ENCODE measurements at places on chromosomes 12 and 14.

GRCh38 chr12:110575326-110575725 is 7.8 kb downstream of the PPTC7 start:
- DNase-seq, result no peak

DNA sequence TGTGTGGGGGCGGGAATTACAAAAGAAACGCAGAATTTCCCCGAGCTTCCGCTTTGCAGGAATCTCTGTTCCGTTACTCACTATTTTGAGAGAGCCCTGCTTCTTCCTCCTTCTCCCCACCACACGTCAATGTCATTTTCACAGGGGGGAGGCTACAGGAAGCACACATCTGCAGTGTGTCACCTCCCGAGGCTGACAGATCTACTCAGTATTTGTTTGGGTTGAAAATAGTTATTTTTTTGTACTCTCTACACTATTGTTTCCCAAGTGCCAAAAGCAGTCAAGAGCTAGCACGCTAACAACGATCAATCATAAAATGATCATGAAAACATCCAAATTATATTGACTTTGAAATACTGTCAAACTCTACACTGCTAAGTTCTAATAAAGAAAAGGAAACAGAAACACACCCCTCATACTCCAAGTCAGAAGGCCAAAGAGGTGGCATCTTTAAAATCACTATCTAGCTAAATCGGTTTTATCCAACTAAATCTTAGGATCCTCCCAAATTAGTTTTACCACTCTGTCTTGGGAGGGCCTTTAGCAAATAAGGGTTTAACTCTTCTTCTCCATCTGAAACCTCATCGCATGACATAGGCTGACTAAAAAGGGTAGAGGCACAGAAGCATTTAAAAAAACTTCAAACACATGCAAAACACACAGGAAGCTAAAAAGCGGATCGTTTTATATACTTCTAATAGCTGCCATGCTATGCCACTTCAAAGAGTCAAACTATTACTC is 51.8 kb downstream of the FOXN3 start:
- DNase-seq, result no peak

GRCh38 chr12:3534511-3534910 is 43.5 kb downstream of the PRMT8 start:
- no peak for DNase-seq

DNA sequence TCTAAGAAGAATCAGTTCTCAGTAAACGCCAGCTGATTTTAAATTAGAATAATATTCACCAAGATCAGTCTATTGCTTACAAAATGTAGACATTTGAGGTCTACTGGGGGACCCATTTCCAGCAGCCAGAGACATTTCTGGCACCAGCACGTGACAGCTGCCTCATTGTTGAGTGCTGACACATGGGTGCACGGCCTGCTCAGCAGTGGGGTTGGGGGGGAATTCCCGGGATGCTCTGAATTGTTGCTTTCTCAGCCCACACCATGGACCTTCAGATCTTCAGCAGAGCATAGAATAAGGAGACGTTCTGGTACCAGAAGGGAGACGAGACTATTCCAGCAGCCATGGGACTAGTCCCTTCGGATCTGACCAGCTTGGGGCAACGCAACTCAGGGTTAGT is 18.3 kb downstream of the PLEKHG7 start:
- DNase-seq, result no peak

DNA sequence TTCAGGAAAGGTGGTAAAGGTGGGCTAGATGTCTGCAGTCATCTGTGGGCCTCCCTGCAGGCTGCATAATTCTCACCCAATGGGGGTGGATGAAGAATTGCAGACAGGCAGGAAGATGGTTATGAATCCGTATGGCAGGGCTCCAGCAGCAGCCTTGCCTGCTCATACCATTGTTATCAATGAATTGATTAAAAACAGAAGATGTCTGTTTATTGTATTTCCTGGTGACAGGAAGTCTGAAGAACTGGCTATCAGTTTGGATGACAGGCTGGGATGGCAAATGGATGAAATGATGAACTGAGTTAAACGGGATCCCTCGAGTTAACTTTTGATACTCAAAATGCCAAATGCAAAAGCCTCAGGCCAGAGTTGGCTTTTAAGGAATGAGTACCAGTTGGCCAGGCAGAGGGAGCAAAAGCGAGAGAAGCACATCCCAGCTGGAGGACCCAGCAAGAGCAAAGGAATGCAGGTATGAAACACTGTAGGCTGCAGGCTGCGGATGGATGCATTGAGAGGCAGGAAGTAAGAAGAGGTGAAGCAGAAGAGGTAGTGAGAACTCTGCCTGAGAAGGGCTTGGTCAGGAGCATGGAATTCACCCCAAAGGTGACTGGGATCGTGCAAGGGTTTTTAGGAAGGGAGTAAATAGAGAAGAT is 550.0 kb upstream of the TBX3 start:
- no peak for DNase-seq

DNA sequence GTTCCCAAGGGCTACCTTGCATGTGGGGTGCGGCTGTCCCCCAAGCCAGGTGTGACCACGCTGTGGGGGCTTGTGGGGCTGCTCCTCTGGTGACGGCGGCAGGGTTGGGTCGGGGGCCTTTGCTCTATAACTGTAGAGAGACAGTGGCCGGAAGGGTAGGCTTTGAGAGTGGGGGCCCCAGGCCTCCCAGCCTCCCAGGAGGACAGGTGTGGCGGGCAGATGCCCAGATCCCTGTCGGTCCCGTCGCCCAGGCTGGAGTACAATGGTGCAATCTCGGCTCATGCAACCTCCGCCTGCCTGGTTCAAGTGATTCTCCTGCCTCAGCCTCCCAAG is 2.7 kb upstream of the GPR132 start:
- no peak for DNase-seq

GRCh38 chr14:85811340-85811739 is 281.4 kb downstream of the FLRT2 start:
- no peak for DNase-seq

DNA sequence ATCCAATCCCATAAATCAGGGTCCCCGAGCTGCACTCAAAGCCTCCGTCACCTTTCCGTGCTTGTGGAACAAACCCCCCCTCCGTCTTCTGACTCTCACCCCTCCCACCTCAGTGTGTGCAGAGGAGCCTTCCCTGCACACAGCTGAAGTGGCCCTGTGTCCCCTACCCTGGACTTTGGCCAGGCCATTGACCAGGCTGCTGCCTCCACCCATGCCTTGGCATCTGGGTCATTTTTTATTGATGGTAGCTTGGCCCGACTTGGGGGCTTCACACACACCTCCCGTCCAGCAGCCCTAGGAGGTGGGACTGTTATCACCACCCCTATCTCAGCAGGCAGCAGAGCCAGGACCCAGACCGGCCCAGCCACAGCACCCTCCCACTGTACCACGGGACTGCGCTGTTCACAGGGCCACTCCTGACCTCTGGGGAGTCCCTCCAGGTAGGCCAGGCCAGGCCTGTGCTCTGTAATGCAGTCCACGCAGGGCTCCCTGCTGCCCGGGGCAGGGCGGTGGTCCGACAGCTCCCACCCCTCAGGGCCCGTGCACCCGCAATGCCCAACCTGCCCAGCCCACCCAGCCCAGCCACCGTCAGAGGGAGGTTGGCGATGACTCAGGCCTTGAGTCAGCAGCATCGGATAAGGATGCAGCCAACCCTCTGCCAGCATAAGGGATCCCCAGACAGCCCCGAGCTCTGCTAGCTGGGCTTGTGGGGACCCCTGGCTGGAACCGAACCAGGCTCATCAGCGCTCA is 9.2 kb upstream of the INF2 start:
- DNase-seq, result no peak

- no peak for DNase-seq
Measured at GRCh38 chr12:87444039-87444438, 585.2 kb downstream of the C12orf50 start.

DNA sequence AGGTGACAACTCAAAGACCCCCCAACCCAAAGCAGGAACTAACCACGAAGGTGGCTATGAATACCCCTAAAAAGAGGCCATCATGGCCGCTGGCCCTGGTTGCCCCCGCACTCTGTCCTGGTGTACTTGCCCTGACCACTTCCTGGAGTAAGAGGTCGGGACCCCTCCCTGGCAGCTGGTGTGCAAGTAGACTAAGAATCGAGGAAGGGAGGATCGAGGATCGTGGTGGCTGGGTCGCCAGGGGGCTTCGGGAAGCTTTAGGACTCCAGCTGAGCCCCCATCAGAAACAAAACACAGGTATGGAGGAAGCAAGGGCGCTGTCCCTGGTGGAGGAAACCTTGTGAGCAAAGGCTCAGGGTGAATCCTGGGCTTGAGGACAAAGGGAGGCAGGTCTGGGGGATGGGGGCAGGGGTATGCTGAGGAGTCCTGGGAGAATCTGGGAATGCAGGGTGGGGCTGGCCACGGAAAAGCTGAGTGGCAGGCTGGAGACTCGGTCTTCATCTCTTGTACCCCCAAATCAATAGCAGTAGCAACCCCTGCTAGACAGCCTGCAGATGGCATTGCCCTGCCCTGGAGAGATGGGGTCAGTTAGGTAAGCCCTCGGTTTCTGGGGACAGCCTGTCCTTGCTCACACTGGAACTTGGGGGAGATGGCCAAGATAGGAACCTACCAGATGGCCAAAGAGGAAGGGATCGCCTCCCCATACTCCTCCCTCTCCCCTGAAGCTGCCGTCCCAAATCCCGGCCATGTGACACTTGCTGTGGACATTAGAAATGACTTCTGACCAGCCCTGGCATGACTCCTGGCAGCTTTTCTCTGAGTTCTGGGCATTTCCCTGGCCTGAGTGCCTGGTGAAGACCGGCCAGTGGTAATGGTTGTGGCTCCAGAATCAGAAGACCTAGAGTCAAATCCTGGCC is 45.3 kb upstream of the ESRRB start:
- no peak for DNase-seq

DNA sequence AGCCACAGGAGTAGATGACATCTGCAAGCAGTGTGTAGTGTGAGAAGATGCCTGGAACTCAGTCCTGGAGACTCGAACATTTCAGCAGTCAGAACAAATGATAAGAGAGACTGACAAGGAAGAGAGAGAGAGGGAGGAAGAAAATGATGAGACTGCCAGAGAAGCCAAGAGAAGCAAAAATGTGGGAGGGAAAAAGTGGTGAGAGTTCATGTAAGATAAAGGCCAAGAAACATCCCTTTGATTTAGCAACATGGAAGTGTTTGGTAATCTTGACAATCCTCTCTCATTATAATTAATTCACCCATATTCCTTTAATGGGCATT is 42.6 kb downstream of the LIMA1 start:
- DNase-seq, result no peak

DNA sequence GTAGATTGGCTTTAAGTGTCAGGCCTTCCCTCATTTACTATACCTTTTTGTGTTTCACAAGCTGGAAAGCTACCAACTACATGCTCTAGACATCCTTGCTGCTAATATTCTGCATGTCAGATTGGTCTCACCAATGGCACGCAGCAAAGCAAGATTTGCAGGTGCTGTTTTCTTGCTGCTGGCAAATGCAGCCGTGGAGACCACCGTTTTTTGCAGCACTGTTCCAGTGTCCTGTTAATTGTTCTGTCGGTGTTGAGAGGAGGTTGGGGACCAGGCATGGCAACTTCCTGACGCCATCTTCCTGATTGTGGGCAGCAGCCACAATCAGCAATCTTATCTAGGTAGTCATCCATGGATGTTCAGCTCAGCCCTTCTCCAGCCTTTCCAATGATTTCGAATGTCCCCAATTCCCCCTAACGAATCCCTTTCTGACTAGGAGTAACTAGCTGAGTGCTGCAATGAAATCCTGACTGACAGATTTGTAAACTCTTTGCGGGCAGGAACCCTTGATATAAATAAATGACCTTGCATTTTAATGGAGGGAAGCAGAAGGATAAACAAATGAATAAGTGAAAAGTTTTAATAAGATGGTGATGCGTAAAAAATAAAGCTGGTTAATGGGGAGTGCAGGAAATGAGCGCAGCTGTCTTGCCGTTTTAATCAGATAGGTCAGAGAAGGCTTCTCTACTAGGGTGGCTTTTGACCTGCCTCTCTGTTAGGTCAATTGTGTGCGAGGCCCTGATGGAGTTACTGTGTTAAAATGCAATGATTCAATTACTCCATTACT is 574 bp upstream of the CRADD start:
- DNase-seq, result no peak

- no peak for DNase-seq
Measured at GRCh38 chr14:95190857-95191256, 33.5 kb upstream of the DICER1 start.

DNA sequence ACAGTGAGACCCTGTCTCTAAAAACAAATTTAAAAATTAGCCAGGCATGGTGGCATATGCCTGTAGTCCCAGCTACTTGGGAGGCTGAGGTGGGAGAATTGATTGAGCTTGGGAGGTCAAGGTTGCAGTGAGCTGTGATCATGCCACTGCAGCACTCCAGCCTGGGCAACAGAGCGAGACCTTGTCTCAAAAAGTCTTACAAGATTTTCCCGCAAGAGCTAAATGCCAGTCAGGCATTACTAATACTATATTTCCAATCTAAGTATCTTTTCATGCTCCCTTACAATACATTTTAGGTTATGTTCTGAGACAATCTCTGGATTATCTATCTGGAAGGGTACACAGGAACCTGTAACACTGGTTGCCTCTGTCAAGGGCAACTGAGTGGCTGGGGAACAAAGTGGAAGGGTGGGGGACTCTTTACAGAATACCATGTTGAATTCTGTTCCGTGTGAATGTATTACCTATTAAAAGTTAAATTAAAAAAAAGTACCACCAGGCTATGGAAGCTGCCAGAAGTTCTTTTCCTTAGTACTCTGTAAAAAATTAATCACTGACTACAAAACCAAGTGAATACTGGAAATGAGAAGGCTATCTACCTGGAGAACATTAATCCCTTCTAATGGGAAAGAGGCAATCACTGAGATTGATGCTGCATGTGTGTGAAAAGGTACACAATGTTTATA is 56.7 kb downstream of the BTBD7 start:
- DNase-seq, result no peak

DNA sequence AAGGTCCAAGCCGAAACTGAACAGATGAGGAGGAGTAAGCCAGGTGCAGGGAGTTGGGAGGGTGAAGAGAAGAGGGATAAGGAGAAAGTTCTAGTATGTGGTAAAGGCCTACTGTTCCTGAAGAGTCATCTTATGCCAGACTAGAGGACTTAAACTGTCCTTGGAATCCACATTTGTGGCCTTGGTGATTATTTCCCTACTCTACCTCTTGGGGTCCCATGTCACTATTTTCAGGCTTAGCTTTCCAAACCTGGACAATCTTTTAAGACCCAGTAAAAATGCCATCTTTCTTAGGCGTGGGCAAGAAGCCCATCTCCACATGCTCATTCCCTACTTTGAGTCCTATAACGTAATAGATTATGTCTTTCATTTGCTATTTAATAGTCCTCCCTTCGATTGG is 40.1 kb upstream of the CRY1 start:
- DNase-seq, result no peak

Measured in NCI-H446 (cell line).